ENCODE measurements at places on chromosomes 11 and 22.

DNA sequence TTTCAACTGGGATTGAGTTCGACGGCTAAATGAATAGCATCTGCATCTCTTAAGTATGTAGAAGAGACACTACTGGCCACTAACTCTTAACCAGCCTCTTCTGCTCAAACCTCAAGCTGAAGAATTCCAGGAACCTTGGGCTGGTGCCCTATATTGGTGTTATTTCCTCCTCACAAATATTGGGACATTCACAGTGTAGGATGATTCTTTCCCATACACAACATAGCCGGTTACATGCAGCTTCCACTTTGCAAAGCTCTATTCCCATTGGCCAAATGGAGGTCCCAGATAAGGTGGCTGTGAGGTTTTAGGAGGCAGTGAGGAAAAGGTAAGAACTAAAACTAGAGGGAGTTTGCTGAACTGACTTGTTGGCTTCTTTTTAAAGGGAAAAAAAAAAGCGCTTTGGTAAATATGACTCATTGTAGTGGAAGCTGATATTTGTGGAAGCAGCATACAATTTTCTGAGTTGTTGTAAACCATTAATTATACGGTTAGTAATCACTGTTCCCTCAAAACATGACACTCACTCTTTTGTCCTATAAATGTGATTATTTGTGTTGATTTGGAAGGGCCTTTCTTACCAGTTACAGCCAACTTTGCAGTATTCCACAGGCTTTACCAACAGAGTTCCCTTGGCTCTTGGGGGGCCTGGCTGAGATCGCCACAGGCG, 17.6 kb downstream of the C22orf31 start:
- no peak for DNase-seq

GRCh38 chr11:91470656-91471055, 754.0 kb upstream of the FAT3 start:
- DNase-seq: no peak

GRCh38 chr11:35293699-35294098, 125.7 kb downstream of the SLC1A2 start:
- DNase-seq: no peak

- no peak for DNase-seq
Observed at GRCh38 chr11:27720277-27720830, 20.1 kb upstream of the BDNF start.

GRCh38 chr11:32643526-32643925, 59.9 kb downstream of the EIF3M start:
- DNase-seq: no peak

DNA sequence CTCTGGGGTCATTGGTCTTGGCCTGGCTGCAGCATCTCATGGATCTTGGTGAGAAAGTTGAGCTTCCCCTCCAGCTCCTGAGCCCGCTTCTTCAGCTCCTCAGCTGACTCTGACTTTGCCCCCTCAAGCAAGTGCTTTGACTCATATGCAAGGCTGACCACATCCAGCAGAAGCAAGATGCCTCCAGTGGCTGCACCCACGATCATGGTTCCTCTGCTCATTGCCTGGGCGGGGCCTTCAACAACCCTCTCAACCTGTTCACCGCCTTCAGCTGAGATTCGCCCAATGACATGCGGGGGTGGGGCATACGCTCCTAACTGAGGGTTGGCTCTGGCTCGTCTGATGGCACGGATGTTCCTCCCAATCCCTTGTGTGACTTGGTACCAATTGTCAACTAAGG, 11.9 kb downstream of the APOL2 start:
- no peak for DNase-seq

DNA sequence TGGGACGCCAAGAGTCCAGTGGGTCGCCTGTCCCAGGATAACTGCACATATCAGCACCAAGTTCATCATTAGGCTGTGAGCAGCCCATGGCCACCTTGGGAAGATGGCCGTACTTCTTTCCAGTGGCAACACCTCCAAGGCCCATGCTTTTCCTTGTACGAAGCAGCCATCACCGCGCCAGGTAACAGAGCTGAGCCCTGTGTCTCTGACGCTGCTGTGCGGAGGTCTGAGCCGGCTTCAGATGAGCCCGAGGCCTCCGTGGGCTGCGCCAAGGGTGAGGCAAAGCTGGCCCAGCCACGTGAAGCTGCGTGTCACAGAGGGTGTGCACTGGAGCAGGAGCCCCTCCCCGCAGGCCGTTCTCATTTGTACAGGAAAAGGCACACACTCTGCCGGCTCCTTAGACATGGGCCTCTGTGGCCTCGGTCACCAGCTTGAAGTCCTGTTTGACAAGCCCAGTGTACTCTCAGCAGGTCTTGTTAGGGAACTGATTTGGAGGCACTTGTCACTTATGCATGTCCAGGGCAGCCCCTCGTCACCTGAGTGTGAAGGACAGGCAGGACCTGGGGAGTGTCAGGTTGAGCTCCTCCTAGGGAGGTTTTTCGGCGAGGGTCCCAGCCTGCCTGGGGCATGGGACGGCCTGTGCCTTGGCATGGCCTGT, 401.5 kb downstream of the TBC1D22A start:
- no peak for DNase-seq

DNA sequence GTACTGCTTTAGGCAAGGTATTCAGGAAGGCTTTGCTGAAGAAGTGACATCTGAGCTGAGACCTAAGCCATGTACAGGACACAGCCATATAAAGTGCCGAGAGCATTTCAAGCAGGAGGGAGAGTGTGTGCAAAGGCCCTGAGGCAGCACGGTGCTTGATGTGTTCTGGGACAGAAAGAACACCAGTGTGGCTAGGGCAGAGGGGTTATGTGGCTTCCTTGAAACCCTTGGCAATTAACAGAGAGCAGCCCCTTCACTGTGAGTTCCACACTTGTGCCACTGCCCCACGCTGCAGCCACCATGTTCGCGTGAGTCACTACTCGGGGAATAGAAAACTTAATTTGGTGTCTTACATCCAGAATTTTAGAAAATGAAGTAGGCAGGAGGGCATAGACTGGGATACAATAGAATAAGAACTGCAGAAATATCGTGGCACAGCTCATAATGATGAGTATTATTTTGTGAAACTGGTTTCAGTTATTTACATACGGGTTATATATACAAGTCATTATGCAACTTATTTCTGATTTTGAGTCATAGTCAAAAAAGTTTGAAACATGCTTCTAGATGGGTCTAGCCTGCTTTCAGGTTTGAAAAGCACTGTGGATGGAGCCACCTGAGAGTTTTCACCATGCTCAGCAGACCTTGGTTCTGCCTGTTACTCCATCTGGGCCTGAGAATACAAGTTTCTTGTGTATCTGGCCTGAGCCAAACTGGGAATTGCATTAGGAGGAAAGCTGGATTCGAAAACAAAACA, 11.8 kb downstream of the IL10RA start:
- no peak for DNase-seq

DNA sequence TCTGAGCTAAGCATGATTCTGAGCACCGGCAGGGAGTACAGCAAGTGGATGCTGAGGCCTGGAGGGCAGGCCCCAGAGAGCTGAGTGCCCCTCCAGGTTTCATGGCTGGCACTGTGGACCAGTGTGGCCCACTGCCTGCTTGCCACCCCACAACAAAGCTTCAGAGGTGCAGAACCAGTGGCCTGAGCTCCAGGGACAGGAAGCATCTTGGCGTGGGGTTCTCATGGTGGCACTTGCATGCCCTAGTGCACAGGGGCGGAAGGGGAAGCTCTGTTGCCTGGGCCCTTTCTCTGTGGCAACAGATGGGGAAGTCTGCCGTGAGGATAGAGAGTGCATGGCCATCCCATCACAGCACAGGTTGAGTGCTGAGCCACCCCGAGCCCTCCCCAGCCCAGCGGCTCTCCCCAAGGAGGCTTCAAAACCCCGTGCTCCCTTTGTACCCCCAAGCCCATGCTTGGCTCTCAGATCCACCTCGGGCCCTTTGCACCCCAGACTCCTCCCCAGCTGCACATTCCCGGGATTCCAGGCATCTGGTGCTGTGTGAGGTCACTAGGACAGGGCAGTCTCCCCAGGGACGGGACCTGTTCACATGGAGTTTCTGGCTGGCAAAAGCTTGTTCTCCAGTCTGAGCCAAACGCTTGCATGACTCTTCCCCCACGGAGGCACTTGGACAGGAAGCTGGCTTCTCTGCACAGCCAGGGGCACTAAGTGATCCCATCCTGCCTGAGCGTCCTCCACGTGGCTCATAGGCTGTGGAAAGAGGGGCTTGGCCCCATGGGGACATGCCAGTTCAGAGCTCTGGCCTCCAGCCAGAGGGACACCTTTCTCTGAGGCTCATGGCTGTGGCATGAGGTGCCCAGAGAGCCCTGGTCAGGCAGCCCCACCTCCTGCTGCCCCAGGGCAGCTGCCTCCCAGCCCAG, 4.2 kb downstream of the SLC25A1 start:
- no peak for DNase-seq

DNA sequence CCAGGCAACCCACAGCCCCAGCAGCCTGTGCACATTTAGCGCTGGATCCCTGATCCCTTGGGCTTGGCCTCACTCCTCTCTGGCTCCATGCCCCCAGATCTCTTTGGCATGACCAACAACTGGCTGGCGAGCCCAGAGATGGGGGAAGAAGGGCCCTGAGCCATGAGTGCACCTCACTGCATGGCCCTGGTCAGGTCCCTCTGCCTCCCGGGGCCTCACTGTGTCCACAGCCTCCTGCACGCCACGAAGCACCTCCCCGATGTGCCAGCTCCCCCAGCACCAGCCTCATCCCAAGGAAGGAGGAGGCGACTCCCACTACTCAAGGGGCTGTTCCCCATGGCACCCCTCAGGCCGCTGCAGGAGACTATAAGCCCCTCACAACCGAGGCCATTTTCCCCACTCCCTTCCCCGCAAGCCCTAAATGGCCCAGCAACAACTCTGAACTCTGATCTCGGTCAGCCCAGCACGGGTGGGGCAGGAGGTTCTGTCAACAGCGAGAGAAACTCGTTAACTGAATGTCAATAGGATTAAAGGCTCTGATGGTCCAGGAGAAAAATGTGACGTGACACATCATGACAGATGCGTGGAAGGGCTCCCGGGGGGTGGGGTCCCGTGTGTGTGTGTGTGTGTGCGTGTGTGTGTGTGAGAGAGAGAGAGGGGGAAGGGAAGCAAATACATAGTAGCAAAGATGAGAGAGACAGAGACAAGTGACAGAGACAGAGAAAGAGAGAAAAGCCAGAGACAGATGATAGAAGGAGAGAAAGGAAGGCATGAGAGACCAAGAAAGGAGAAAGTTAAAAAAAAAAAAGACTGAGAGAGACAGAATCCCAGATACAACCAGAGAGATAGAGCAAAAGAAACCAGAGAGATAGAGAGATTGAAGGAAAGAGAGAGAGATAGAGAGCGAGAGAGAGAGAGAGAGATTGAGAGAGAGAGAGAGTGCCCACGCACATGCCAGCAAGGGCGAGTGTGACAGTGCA, 28.4 kb upstream of the SYT7 start:
- DNase-seq: no peak

DNA sequence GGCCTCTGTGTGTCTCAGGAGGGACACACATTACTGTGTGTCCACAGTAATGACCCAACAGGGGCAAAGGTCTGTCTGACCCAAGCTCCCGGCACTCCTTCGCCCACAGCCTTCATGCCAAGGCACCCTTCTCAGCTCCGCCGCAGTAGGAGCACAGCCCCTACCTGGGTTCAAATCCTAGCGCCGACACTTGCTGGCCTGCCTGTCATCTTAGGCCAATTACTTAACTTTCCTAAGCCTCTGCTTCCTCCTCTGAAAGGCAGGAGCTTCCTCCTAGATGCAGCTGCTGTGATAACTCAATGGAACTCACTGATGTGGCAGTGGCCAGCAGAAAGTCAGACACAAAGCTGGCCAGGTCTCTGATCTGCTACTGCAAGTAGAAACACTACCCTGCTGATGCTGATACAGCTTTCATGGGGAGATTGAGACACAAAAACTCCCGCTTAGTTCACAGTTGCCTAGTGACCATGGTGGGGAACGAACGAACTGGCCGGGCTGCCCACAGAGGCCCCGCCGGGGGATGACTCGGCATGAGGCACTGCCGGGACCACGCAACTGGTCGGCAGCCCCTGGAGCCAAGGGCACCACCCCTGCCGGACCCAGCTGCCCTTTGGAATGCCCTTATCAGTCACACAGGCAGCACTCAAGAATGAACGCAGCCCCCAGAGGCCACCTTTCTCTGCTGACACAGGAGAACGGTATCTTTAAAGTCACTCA, 8.1 kb downstream of the EHD1 start:
- no peak for DNase-seq

DNA sequence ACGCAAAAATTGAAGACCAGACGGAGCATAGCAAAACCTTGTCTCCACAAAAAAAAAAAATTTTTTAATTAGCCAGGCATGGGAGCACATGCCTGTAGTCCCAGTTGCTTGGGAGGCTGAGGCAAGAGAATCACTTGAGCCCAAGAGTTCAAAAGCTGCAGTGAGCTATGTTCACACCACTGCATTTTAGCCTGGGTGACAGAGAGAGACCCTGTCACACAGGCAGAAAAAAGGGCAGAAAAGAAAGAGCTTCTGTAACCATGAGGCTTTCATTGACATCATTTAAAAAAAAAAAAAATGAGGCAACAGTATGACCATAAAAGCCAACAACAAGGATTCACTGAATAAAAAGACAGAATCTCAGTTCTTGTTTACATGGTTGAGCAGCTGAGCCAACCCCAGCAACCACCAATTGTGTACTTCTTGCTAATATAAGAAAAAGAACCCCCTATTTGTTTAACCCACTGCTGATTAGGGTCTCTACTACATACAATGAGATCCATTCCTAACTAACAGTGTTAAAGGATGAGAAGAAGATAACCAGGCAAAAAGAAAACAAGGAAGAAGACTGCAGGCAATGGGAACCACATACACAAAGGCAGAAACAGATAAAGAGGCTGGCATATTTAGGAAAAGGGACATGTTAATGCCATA, 86.2 kb upstream of the SCUBE2 start:
- DNase-seq: no peak

- no peak for DNase-seq
Observed at GRCh38 chr22:27433585-27434190, 367.9 kb downstream of the MN1 start.

GRCh38 chr11:118068206-118068944, 8.5 kb upstream of the TMPRSS4 start:
- no peak for DNase-seq

- DNase-seq: no peak
Observed at GRCh38 chr11:125292100-125292499, 127.5 kb downstream of the PKNOX2 start.

DNA sequence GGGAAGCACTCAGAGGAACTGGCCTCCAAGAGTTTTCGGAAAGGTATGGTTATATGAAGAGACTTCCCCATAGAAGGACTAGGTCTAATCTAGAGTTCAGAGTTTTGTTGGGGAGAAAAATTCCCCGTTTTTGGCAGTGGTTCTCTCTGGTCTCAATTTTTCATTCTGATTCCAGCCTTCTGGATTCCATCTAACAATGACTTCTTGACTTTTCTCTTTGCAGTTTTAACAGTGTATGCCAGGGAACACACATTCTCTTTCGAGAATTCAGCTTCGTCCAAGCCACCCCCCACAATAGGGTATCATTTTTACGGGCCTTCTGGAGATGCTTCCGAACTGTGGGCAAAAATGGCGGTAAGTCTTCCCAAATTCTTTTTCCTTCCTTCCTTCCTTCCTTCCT, 115.6 kb downstream of the CSTPP1 start:
- DNase-seq: no peak

- no peak for DNase-seq
Observed at GRCh38 chr22:37352481-37352880, 70.2 kb downstream of the CYTH4 start.

GRCh38 chr11:84993386-84993785, 633.8 kb downstream of the DLG2 start:
- no peak for DNase-seq
